ENCODE measurements at places on chromosomes 1 and 21.

DNA sequence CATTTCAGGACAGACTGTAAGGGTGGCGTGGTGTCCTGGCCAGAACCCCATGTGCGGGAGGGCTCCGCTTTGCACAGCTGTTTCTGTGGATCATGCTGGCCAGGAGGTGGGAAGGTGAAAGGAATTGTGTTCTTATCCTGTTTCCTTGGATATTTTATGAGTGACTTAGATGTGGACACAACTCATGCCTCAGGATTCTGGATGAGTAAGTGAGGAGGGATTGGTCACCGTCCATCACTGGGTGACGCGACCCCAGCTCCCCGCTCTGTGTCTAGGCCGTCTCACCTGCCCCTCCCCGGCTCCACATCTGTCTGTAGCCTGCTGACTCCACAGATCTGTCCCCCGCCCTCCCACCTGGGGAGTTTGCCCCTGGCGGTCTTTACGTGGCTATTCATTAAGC lies 48.8 kb downstream of the PIK3CD start:
- DNase-seq: no peak

DNA sequence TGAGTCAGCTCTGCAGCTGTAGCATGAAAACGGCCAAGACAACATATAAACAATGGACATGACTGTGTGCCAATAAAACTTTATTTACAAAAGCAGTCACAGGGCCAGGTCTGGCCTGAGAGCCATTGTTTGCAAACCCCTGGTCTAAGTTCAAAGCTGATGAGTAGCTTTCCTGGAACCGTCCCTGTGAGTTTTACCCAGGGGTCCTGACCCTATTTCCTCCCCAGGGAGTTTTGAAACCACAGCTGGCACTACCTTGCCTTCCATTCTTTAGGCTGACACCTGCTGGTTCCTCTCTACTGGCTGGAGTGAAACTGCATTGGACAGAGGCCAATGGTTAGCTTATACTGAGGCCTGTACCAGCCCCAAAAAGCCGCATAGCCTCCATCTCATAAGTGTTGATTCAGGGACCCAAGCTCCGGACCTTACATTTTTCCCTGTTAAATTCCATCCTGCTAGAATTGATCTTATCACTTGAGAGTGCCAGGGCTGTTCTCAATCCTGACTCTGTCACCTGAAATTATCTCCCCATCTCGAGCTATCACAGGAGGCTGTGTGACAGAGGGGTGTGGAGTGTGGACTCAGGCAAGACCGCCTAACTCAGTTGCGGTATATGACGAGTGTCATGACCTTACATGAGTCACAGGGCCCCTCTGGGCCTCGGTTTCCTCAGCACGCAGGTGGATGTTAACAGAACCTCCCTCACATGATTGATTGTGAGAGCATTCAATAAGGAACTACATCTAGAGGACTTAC lies 343.6 kb downstream of the NPHP4 start:
- no peak for DNase-seq

- no peak for DNase-seq
Measured at GRCh38 chr1:201072922-201073321, 39.3 kb downstream of the CACNA1S start.

DNA sequence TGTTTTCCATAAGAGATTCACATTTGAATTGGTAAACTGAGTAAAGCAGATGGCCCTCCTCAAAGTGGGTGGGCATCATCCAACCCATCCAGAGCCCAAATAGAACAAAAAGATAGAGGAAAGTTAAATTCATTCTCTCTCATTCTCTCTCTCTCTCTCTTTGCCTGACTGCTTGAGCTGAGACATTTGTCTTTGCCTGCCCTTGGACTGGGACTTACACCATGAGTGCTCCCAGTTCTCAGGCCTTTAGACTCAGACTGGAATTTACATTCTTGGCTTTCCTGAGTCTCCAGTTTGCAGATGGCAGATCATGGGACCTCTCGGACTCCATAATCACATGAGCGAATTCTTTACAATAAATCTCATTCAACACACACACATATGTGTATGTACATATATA lies 69.6 kb downstream of the RGS13 start:
- DNase-seq: no peak

DNA sequence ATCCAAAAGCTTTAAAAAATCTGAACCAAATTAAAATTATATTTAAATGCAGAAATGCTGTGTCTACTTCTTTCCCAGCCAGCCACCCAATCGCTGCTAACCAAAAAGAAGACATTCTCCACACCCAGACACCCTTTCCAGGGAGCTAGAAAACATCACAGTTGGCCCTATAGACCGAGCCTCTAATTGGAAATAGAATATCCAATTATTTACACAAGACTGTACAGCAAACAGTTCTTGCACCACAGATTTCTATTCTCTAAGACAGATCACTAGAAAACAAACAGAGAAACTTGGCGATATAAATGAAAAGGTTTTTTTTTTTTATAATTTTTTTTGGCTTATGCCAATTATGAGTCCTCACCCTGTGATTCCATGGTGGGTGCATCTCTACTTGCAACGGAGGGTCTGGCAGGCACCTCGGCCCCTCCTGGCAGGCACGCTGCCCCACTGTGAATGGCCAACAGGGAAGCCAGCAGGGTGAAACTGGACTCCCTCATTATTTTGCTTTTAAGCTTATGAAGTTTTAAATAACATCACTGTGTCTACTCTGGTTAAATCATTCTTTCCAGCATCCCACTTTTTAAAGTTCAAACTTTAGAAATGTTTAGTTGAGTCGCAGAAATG lies 29.2 kb downstream of the BCAR3 start:
- DNase-seq: no peak

- no peak for DNase-seq
Measured at GRCh38 chr1:115833856-115834255, 7.1 kb downstream of the NHLH2 start.

- DNase-seq: no peak
Measured at GRCh38 chr1:52238887-52239707, 97.2 kb downstream of the ZFYVE9 start.

- DNase-seq: peak; percentile 91
Measured at GRCh38 chr1:152052606-152053005, 15.8 kb upstream of the S100A11 start.

DNA sequence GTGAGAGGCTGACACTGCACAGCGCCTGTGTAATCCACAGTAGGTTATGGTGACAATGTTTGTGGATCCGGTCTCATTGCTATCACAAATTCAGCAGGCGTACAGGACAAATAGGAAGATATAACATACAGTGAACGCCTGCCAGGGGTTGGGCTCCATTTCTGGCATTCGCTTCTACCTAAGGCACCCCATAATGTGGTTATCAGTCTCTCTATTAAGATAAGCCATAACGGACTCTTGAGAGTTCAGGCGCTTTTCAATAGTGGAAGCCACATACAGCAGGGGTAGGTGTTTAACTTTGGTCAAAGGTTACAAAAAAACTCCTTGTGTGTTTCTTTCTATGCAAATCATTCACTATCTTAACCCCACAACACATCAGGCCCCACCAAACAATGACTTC lies 72.8 kb downstream of the SIPA1L2 start:
- no peak for DNase-seq

DNA sequence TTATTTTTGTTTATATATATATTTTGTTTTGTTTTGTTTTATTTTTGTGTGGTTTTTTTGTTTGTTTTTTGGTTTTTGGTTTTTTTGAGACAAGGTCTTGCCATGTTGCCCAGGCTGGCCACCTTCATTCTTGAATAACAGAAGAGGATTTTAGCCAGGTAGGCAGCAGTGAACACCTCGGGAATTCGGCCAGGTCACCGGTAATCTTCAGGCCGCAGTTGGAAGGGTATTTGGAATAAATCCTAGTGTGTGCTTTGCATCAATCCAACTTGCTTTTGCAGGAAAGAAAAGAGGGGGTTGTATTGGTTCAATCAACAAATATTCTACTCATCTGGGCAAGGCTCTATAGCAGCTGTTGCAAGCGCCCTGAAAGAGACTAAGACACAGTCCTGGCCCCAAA lies 53.9 kb downstream of the MT1HL1 start:
- DNase-seq: no peak

GRCh38 chr1:1039145-1039910 lies 19.4 kb downstream of the AGRN start:
- DNase-seq: no peak

DNA sequence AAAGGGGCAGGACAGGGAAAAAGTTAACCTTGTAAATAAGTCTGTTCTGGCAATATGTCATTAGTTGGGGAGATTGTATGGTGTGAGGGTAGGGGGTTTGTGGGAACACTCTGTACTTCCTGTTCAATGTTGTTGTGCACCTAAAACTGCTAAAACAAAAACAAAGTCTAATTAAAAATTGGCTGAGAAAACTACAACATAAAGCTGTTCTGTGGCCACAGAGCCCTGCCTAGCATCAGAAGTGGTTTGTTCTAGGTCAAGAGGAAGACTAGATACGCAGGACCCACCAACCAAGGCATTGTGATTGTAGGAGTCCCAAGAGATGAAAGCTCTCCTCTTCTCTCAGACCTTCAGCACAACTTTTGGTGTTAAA lies 81.0 kb upstream of the LRRC8D start:
- DNase-seq: no peak

DNA sequence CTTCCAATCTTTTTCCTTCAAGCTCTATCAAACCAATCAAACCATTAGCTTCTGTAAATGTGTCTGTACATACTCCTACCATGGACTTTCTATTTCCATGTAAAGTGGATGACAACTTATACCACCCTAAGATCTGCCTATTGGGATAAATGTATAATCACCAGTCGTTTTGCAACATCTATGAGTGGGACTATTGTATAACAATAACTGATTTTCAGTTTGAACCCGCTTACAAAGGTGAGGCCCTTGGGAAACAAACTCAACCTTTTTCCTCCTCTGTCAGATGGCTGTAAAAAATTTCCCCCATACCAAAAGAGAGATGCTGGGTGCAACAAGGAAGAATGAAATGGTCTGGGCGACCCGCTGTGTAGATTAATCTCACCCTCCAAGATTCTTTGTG lies 399.1 kb upstream of the ADAMTS5 start:
- no peak for DNase-seq

DNA sequence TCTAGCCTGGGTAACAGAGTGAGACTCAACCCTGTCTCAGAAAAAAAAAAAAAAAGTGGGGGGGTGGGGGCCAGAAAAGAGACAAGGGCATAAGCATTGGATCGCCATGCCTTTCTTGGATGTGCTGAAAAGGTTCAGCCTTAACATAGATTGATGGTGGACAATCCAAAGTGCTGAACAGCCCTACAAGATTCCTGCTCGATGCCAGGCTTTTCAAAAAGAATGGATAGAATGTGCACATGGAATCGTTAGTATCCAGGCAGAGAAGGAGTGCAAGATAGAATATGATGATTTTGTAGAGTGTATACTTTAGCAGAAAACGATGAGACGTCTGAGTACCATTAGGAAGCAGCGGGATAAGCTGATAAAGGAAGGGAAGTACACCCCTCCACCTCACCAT lies 10.9 kb upstream of the COA7 start:
- DNase-seq: no peak

GRCh38 chr1:76933847-76934815 lies 66.9 kb downstream of the ST6GALNAC5 start:
- no peak for DNase-seq

- no peak for DNase-seq
Measured at GRCh38 chr1:192171123-192171522, 12.9 kb downstream of the RGS18 start.

- DNase-seq: no peak
Measured at GRCh38 chr21:44571844-44572782, 1.4 kb upstream of the KRTAP10-4 start.

- no peak for DNase-seq
Measured at GRCh38 chr21:44918581-44919033, 2.1 kb downstream of the ITGB2 start.

- no peak for DNase-seq
Measured at GRCh38 chr21:37783016-37783415, 133.2 kb downstream of the KCNJ6 start.

- DNase-seq: no peak
Measured at GRCh38 chr1:201014816-201015200, 8.7 kb downstream of the KIF21B start.

DNA sequence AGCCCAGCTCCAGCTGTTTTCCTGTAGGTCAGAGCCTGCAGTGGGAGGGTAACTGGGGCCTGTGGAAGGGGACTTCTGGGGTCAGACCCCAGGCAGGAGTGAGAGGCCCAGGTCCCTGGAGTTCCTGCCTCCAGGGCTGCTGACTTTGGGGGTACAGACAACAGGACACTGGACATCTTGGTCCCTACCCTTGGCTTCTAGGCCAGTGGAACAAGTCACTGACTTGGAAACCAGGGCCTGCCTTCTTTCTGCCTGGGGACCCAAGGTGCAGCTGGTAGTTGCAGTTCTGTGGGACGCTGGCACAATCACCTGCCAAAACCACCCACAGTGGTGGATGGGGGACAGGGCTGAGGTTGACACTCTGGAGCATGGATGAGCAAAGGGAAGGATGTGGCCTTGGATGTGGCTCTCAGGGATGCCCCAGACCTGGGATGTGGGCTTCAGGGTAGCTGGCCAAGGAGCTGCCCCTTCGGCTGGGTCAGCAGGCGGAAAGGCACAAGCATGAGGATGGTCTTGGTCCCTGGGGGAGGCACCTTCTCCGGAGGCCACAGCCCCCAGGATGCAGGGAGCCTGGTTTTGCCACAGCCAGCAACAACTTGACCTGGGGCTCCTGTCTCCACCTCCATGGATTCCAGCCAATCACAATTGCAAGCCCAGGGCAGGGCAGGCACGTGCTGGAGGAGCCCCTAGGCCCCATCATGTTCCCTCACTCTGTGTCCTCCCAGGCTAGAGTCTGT lies 5.8 kb downstream of the JMJD4 start:
- DNase-seq: no peak

All from stimulated activated effector memory CD8-positive, alpha-beta T cell treated with anti-CD3 and anti-CD28 coated beads, Interleukin-12 subunit alpha, Interleukin-12 subunit beta, amount 100 ng/mL, for 72 hours (primary cell).